ENCODE measurements at places on chromosomes 3 and 15.

DNA sequence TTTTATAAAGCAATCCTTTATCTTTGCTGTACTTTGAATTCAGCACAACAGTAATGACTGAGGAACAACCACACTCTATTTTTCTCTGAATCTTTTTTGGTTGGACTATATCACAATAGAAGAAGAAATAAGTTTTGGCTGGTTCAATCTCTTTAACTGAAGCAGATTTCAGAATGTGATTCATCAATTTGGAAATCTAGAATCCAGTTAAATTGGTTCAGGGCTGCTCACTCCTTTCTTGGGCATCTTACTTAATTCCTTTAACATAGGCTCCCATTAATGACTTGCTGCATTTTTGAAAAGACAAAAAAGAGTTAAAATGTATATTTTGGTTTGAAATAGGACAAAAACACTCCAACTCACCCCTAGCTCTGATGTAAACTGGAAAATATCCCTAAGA lies 688.3 kb upstream of the NECTIN3 start:
- DNase-seq: no peak

GRCh38 chr3:29971895-29972294 lies 634.5 kb upstream of the TGFBR2 start:
- no peak for DNase-seq

- no peak for DNase-seq
Observed at GRCh38 chr3:124621498-124621897, 108.8 kb upstream of the UMPS start.

DNA sequence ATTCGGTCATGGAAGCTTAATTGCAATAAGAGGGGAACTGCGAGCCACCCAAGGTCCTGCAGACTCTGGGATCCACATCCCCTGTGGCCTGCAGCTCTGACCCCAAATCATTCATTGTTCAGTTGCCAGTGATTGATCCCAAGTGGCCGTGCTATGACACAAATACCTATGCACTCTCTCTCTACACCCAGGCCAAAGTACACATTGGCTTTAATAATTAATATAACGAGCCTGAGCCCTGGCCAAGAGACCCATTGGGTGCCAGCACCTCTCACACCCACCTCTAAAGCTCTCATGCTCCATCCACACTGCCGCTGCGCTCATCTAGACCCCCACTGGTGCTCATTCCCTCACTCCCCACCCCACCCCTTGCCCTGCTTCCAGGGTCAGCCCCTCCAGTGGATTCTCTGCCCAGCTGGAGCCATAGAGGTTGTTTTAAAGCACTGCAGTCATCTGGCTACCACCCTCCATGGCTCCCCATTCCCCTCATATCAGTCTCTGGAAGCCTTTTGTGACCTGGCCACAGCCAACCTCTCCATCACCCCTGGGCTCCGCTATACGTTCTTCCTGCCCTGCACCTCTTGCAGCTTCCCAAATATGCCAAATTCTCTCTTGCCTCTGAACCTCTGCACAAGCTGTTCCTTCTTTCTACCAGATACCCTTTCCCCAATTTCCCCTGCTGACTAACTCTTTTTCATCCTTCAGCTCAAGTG lies 37.7 kb upstream of the SLC6A6 start:
- no peak for DNase-seq

DNA sequence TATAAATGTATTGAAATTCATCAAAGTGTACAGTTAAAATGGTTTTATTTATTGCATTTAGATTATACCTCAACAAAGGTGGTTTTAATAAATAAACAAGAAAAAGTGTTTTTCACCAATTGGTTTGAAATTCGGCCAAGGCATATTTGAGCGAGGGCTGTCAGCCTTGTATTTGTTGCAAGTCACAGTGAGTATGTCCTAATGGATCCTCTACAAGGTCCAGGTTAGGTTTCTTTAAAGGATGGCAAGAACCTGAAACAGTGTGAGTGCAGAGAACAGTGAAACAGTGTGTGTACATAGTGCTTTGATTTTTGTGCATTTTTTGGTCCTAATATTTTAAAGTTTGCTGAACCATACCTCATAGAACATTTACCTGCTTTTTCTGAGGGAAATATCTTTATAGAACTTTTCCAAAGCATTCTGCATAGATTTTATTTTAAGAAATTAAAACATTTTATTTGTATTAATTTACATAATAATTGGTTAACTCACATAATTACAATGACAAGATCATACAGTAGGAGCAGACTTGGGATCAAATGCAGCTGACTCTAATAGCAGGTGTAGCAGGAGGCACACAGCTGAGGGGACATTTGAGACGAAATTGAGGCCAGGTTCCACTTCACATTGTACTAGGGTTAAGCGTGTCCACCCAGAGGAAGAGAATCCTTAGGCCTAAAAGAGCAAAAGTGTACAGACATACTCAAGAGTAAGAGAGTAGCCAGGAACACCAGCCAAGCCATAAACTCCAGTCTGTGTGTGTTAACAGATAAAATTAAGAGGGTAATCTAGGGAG lies 428.8 kb upstream of the TPRG1 start:
- DNase-seq: no peak

- no peak for DNase-seq
Observed at GRCh38 chr15:96889734-96890480, 559.4 kb downstream of the NR2F2 start.

DNA sequence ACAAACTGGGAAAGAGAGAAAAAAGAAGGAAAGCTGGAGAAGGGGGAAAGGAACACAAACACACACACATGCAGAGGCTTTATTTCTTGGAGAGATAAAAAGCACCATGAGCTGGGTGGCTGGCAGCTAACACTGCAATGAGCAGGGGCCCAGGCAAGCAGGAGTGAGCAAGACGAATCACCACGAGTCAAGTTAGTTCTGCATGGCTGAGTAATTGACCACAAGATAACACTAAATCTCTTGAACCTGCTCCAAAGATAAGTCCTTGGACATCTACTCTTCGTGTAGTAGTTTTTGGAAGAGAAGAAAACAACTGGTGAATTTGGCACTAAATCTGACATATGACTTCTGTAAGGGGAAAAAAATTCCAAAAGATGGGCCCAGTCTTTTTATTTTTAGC lies 100.9 kb downstream of the MYO5A start:
- no peak for DNase-seq

- DNase-seq: no peak
Observed at GRCh38 chr15:57388464-57388863, 12.2 kb downstream of the CGNL1 start.

- no peak for DNase-seq
Observed at GRCh38 chr3:128502712-128503111, 9.7 kb upstream of the GATA2 start.
